ENCODE measurements at places on chromosomes 6 and 20.

- no peak for DNase-seq
Observed at GRCh38 chr6:35411066-35411465, 41.1 kb upstream of the FANCE start.

GRCh38 chr6:117481926-117482239 is 591 bp upstream of the DCBLD1 start:
- no peak for DNase-seq

- no peak for DNase-seq
Observed at GRCh38 chr6:111789598-111789997, 83.7 kb downstream of the FYN start.

DNA sequence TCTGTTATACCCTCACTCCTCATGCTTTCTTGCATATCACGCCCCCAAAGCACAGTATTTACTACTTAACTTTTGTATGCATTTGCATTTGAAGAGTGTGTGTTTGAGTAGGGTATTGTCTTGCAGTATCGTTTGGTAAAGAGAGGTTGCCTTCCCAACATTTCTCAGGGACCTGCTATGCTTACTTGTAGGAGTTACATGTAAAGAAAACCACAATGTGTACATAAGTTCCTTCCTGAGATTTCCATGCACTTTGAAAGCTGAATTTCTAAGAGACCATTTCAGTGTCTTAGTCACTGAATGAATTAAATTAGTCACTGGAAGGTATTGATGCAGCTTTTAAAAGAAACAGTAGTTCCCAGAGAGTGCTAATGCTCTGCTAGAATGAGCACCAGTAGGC is 159.3 kb upstream of the LAMA2 start:
- DNase-seq: no peak

GRCh38 chr6:157868835-157869234 is 45.8 kb downstream of the SNX9 start:
- no peak for DNase-seq

DNA sequence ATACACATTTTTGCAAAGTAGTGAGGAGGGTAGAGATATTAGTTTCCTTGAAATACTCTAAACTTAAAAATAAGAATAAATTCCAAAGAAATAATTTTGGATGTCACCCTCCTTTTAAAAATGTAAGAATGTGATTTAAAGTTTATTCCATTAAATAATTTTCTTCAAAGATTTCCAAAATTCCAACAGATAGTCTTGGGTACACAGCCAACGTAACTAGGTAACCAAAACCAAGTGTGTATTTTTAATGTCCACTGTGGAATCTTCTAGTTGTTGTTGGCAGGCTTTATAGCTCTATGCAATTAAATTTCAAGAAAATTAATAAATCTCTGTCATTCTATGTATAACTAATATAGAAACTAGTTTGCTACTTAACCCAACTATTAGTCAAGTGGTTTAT is 101.3 kb downstream of the COL21A1 start:
- DNase-seq: no peak

DNA sequence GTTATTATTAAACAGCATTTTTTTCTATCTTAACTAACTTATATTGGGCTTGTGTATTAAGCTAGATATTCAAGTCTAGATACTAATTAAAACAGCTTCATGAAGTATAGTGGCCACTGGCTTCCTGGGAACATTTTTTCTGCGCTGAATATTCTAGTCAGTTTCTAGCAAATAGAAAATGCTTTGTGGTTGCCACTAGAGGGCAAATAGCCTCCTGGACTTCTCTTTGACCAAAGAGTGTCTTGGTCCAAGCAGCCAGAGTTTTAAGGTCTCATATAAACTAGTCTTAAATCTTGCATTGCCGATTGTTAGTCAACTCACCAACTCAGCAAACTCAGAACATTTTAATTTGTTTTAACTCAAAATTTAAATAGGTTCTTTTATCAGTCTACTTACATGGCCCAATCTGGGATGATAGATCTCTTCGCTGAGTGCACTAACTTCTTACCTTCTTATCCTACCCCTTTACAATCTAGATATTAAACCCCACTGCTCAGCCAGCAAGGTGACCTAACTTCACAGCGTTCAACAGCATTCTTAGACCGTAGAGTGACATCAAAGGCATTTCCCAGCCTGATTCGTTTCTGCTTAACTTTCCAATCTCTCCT is 24.6 kb upstream of the ID4 start:
- DNase-seq: no peak

GRCh38 chr6:120141601-120142000 is 792.0 kb upstream of the MAN1A1 start:
- DNase-seq: no peak

GRCh38 chr6:83303426-83303825 is 110.3 kb downstream of the RWDD2A start:
- DNase-seq: no peak

- DNase-seq: no peak
Observed at GRCh38 chr6:166745801-166746668, 119.0 kb upstream of the RPS6KA2 start.

GRCh38 chr20:36606158-36607066 is 833 bp downstream of the RAB5IF start:
- no peak for DNase-seq

GRCh38 chr20:44115762-44116644 is 71.0 kb downstream of the JPH2 start:
- DNase-seq: no peak

GRCh38 chr6:111837641-111838500 is 35.4 kb downstream of the FYN start:
- DNase-seq: no peak

DNA sequence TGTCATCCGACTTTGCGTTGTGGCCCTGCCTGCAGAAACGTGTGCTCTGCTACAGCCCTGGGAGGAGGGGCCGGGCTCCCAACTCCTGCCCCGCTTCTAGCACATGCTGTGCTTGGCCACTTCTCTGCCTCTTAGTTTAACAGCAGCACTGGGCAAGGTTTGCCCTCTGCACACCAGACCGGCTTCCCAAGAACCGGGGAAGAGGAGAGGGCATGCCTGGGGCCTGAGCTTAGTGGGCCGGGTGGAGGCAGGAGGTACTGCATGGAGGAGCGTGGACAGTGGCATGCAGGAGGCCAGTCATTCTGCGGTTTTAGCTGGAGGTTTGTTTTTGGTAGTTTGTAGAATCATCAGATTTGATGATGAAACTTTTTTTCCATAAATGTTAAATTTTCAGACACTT is 45.5 kb downstream of the CEP43 start:
- no peak for DNase-seq

DNA sequence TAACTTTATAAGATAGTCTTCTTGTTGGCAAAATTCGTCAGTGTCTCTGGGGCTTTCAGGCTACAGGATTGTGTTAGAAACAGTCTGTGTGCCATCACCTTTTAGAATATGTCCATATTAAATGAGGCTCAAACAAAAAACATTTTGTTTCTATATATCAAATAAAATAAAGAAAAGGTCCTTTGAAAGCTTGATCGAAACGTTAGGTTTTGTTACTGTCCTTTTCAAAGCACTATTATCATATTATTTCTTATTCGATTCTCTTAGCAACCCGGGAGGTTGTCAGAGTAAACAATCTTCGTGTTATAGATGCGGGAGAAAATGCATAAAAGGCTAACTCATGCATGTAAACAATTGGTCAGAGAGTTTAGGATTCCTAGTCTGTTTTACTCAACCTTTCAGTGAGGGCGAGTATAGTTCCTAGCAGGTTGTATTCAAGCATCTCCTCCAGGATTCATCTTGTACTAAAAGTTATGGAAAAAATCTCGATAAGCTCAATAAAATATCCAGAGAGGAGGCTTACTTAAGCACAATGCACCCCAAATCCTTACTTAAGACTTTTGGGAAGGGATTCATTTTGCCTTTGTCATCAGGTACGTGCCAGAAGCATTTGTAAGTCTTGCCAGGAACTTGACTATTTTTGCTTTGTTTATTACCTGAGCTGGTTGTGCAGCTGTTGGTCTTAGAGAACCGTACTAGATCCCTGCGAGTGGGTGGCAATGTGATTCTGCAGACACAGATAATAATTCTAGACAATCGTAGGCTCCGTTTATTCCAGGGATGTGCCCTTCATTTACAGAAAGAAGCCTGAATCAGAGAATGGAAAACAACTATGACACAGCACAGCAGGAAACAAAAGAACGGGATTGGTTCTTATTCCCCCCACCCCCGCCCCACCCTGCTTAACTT is 159.6 kb upstream of the ZNF217 start:
- no peak for DNase-seq

GRCh38 chr6:139713424-139713823 is 339.0 kb upstream of the CITED2 start:
- DNase-seq: no peak

- DNase-seq: no peak
Observed at GRCh38 chr6:5645328-5646290, 361.1 kb downstream of the NRN1 start.

DNA sequence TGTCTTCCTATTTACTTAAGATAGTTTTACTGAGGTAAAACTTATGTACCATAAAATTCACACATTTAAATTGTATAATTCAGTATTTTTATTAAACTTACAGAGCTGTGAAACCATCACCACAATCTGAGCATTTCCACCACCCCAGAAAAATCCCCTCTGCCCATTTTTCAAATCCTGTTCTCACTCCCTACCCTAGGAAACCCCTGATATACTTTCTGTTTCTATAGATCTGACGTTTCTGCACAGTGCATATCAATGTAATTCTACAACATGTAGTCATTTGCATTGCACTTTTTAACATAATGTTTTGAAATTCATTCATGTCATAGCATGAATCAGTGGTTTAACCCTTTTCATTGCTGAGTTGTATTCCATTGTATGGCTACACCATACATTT is 96.7 kb upstream of the OPRM1 start:
- no peak for DNase-seq

DNA sequence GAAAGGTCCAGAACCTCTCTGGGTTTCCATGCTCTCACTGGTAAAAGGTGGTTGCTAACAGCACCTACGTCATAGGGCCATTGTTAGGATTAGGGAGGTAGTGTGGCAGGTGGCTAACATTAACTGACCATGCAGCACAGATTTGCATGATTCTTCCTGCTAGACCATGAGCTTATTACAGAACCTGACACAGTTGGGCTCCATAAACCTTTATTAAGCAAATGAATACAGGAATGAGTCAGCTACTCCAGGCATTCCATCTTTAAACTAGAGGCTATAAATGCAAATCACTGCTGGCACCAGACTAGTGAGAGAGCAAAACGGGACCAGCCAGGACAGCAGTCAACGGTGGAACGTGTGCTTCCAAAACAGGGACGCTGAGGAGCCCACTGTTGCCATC is 440.1 kb downstream of the PTPRT start:
- no peak for DNase-seq

GRCh38 chr6:132568611-132569010 is 1.5 kb upstream of the TAAR6 start:
- no peak for DNase-seq

GRCh38 chr6:7121700-7122241 is 14.0 kb downstream of the RREB1 start:
- no peak for DNase-seq

- no peak for DNase-seq
Observed at GRCh38 chr6:78713564-78713963, 153.8 kb upstream of the IRAK1BP1 start.

GRCh38 chr6:155364844-155365437 is 50.7 kb upstream of the TFB1M start:
- no peak for DNase-seq

DNA sequence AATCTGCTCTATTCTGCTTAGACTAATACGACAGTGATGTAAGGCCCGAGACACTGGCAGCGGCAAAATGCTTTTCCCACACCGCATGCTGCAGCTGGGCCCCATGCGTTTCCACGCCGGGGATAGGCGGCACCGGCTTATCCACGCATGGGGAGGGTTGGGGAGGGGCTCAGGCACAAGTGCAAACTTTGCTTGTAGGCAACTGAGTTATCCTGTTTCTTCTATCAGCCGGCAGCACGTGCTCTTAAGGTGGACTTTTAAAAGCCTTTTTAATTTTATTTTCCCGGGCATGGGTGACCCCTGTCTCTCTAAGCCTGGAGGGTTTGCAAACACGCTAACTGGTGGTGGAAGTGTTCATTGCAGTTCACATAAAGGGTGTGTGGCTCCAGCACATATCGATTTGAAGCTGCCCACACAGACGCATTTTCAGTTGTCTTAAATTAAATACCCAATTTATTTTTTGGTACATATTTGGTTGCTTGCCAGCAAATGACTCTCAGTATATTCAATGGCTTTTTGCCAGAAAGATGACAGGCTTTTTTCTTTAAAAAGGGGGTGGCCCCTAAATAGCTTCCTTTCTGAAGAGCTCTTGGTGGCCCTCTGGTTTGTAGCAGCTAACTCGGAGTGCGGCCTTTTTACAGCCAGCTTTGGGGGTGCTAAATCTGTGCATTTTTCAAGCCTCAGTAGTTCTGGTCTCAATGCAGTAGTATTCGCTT is 561.8 kb upstream of the AGPAT4 start:
- DNase-seq: no peak

DNA sequence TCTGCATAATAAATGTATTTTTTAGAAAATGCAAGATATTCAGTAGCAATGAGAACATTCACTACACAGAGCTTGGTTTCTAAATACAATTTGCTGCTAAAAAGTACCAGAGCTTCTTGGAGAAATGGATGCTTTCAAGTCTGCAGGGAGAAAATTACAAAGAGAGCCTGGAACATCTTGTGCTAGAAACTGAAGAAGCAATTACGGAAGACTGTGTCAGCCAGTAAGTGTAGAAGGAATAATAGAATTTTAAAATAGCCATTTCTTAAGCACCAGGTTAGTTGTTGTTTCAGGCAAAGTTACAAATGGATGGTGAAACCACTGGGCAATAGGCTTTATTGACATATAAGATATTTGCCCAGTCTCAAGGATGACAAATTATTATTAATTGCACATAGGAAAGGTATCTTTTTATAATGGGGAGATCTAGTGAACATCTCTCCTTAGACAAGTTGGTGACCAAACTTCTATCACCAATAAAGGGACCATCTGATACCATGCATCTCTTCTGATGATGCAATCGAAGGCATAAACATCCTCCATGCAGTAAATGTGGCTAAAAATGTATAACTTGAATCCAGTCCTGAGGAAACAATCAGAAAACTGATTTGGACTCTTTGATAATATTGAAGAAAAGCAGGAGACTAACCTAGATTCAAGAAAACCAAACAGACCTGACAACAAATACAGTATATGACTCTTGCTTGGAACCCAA is 81.7 kb downstream of the ARHGAP18 start:
- no peak for DNase-seq

- no peak for DNase-seq
Observed at GRCh38 chr6:29791162-29791561, 36.5 kb upstream of the HLA-G start.

- DNase-seq: no peak
Observed at GRCh38 chr6:139433631-139434419, 59.4 kb upstream of the CITED2 start.

Data from stimulated activated CD8-positive, alpha-beta memory T cell treated with anti-CD3 and anti-CD28 coated beads, Interleukin-7, amount 100 ng/mL, for 1 hour (primary cell).